ENCODE measurements at places on chromosomes 12 and 14.

DNA sequence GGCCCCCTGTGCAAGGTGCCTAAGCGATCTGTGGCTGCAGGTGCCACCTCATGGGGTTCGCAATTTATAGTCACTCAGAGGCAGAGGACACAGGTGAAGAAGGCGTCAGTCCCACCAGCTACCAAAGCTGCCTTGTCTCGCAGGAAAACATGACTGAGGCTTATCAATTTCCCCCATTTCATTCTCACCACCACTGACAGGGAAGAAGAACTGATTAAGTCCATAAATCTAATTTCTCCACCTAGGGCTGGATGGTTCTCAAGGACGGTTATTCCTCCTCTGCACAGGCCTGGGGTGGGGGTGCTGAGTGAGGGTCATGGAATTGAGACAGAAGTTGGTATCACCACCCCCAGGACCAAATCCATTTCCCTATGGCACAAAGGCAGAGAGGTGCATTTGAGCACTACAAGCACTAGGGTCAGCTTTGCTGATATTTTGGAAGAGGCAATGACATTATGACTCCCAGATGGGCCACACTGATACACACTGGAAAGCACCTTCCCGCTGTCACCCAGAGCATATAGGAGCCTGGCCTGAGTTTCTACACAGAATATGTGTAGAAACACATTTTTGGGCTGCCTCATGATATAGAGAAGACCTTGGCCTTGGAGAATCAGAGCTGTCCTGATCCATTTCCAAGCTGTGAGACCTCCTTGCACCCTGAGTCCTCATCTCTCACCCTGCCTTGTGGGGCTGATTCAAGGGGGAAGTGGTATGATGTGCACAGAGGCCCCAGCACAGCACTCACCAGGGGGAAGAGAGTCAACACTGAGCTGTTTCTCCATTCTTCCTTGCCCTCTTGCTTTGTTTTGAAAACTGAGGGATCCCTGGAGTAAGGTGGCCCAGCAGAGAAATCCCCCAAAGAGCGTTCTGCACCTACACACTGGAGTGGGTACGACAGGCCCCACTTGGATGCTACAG lies 59.4 kb downstream of the PITPNM2 start:
- no peak for DNase-seq

GRCh38 chr12:40145896-40146295 lies 40.0 kb upstream of the SLC2A13 start:
- no peak for DNase-seq

DNA sequence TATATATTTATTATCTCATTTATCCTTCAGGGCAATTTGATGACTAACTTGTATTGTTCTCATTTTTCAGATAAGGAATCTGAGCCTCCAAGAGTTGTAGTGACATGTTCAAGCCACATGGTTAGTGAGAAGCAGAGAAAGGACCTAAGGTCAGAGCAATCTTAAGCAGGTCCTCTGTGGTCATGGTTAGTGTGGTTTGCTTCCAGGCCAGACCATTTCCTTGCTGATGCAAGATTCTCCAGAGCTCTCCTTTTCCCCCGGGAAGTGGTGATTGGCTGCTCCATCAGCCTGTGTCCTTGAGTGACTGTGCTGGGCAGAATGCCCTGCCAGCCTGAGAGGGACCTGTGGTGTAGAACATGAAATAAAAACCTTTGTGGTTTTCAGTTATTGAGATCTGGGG lies 141.3 kb downstream of the KTN1 start:
- DNase-seq, result no peak

GRCh38 chr12:49255857-49256637 lies 8.8 kb upstream of the TUBA1C start:
- no peak for DNase-seq

DNA sequence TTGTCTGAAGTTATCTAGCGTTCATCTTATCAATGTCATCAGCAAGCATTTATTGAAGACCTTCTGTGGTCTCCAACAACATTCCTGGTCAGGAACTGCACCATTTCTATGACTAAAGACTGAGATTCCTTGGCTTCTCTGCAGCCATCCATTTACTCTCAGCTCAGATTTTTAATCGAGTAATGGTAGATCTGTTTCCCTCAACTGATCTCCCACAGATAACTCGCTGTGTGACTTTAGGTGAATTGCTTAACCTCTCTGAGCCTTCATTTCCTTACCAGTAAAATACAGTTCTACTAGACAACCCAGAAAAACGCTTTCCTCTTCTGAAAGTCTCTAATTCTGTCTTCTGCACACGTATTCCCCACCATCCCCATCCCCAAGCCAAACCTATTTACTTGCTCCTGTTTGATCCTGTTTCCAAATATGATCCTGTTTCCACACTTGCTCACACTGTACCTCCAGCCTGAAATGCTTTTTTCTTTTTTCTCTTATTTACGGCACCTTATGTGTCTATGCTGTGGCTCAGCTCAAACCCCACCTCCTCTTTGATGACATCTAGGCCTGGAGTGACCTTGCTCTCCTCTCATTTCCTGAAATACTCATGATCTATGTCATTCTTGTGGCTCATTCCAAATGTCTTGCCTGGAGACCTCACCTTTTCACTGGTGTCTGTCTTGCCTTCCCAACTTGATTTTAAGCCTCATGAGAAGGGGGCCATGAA lies 21.8 kb downstream of the PLXNC1 start:
- DNase-seq, result no peak

DNA sequence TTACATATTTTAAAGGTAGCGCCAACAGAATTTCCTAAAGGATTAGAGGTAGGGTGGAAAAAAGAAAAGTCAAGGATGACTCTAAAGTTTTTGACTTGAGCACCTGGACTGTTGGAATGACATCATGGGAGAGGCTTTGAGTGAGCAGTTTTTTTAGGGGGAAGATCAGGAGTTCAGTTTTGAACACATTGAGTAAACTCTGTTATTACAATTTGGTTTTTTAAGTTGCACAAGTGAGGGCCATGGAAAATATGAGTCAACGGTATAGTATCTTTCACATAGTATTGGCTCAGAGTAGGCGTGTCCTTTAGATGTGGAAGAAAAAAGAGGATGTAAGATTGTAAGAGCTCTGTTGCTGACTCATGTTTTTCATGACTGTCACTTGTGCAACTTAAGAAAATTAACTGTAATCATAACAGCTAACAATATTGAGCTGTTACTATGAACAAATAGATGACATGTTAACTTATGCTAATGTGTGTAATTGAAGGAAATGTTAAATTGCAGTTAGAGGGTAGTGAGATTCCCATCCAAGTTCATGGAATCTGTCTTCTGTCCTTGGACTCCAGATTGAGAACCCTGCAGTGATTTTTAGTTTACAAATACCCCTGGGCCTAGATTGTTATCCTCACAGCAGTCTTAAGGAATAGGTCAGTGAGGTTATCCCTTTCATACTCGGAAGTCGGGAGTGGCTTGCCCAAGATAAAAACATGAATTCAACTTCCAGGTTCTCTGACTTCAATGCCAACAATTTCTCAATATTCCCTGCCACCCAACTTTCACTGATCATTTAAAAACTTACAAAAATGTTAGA lies 48.2 kb upstream of the ATP2B1 start:
- DNase-seq, result no peak

DNA sequence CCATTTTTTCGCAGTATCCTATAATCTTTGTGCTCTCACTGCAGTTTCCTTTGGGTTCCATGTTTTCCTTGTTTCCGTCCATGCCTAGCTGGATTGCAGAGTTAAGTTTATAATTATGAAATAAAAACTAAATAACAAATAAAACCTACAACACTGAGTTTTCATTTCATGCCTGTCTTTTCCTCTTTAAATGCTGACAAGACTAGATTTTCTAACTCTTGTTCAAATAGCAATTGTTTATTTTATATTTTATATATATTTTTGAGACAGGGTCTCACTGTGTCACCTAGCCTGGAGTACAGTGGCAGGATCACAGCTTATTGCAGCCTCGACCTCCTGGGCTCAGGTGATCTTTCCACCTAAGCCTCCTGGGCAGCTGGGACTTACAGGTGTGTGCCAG lies 5.3 kb upstream of the GEMIN2 start:
- no peak for DNase-seq

GRCh38 chr12:106144847-106145246 lies 6.1 kb upstream of the NUAK1 start:
- DNase-seq, result no peak

DNA sequence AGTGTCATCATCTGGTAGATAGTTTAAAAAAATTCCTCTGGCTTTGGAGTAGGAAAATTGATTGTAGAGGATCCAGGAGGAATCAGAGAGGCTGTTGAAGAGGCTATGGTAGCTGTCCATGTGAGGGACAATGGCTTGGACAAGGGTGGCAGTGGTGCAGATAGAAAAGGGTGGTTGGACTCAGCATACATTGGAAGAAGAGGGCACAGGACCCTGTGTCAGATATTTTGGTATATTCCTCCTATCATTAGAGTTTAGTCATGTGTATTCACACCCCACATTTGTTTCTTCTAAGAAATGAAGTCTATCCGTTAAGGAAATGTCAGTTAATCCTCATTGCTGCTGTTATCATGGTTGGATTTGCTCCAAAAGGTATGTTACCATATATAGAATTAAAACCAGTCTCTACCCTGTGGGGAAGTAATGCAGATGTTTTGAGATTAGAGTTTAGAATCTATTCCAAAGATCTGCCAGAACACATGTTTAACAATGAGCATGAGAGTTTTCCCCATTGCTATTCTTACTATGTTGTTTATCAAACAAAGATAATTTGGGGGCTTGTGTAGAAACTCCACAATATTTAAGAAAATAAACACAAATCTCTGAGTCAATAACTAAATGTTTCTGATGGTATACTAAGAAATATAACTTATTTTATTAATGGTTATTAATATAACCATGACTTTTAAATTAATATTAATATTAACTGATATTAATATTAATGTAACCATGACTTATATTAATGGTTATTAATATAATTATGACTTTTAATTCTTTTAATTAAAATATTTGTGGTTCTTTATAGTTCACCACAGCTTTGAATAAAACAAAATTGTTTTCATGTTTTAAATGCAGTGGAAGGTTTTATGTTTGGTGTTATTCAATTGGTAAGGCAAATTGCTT lies 80.9 kb downstream of the CRADD start:
- no peak for DNase-seq

GRCh38 chr12:108827941-108828340 lies 29.4 kb downstream of the SSH1 start:
- no peak for DNase-seq

DNA sequence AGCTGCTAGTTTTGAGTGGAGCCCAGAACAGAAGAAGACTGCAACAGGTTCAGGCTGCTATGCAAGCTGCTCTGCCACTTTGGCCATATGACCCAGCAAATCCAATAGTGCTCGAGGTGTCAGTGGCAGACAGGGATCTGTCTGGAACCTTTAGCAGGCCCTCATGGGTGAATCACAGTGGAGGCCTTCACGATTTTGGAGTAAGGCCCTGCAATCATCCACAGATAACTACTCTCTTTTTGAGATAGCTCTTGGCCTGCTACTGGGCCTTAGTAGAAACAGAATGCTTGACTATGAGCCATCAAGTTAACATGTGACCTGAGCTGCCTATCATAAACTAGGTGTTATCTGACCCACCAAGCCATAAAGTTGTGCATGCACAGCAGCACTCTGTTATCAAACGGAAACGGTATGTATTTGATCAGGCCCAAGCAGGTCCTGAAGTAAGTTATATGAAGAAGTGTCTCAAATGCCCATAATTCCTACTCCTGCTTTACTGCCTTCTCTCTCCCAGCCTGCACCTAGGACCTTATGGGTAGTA lies 116.9 kb upstream of the CCDC196 start:
- DNase-seq, result no peak

DNA sequence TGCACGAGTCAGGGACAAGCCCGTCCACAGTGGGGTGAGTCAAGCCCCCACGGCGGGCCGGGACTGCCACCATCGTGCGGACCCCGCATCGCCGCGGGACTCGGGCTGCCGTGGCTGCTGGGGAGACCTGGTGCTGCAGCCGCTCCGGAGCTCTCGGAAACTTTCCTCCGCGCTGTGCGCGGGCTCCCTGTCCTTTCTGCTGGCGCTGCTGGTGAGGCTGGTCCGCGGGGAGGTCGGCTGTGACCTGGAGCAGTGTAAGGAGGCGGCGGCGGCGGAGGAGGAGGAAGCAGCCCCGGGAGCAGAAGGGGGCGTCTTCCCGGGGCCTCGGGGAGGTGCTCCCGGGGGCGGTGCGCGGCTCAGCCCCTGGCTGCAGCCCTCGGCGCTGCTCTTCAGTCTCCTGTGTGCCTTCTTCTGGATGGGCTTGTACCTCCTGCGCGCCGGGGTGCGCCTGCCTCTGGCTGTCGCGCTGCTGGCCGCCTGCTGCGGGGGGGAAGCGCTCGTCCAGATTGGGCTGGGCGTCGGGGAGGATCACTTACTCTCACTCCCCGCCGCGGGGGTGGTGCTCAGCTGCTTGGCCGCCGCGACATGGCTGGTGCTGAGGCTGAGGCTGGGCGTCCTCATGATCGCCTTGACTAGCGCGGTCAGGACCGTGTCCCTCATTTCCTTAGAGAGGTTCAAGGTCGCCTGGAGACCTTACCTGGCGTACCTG lies 1.1 kb downstream of the PDE3A start:
- DNase-seq, result peak; percentile 4

- DNase-seq, result no peak
These were observed 2.0 kb downstream of the TMTC1 start for GRCh38 chr12:29781705-29782266.

GRCh38 chr12:8911606-8912268 lies 2.6 kb upstream of the PHC1 start:
- DNase-seq, result no peak

DNA sequence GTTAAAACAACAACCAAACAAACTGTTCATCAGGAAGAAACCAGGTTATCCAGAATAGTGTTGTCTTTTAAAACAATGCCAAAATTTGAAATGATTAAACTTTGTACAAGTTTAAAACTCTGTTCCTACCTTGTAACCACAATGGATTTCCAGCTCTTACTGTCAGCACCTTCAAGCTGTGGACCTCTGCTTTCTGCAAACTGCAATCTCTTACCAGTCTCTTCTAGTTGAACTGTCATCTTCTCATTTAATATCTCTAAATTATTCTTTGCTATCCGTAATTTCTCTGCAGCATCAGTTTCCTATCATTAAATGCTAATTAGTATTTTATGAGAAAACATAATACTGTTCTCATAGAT lies 29.5 kb upstream of the C12orf50 start:
- no peak for DNase-seq

- DNase-seq, result no peak
These were observed 314.1 kb upstream of the LRIG3 start for GRCh38 chr12:59234391-59234790.

DNA sequence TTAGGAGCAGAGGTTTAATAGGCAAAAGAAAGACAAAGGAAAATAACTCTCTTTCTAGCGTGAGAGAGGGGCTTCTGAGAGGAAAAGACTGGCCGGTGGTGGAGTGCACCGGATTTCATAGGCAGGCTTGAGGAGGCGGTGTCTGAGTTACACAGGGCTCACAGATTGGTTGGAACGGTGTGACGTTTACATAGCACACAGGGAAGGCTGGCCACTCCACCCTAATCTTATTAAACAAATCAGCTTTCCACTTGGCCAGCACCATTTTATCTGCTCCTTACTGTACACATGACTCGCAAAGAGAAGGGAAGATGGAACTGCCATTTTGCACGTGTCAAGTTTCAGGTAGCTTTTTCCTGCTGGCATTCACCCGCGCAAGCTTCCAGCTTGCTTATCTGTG lies 587.7 kb downstream of the RPL10L start:
- DNase-seq, result peak; percentile 56

- no peak for DNase-seq
These were observed 420.9 kb downstream of the C12orf50 start for GRCh38 chr12:87608321-87608720.

GRCh38 chr14:91925001-91925726 lies 22.3 kb downstream of the FBLN5 start:
- no peak for DNase-seq

Measured in NCI-H524 treated with DMSO at 0.1 percent for 48 hours (cell line).